ENCODE measurements at places on chromosomes 4 and X. TPM values are rescaled to one million over a fixed set of nuclear protein-coding genes. Genes with fewer than 3 reads are reported as not detected.

YIPF7 gene
- not detected for total RNA-seq

STEEP1 gene
- 19.1 TPM for total RNA-seq

TMPRSS11D gene
- total RNA-seq: not detected

BANK1 gene
- 0.06 TPM for total RNA-seq

FGA gene
- total RNA-seq: not detected

SATL1 gene
- not detected for total RNA-seq

MMGT1 gene
- total RNA-seq: 23.8 TPM

TRAM1L1 gene
- total RNA-seq: 6.9 TPM

VCX3B gene
- total RNA-seq: not detected

CDS1 gene
- 0.17 TPM for total RNA-seq

CXCL8 gene
- 3.2 TPM for total RNA-seq

WFS1 gene
- total RNA-seq: 23.3 TPM

UGT2B15 gene
- total RNA-seq: not detected

YY2 gene
- total RNA-seq: 1.8 TPM

BTC gene
- 0.32 TPM for total RNA-seq

PDGFC gene
- 107 TPM for total RNA-seq
